ENCODE measurements at places on chromosomes 2 and 18.

- DNase-seq: no peak
These were observed 191.7 kb downstream of the GBX2 start for GRCh38 chr2:235976516-235976915.

- peak; percentile 42 for DNase-seq
These were observed 12.4 kb downstream of the COPS8 start for GRCh38 chr2:237097911-237098702.

- DNase-seq: peak; percentile 14
These were observed 48.1 kb downstream of the PKDCC start for GRCh38 chr2:42095923-42096408.

GRCh38 chr18:69636529-69637301, 236.0 kb downstream of the DOK6 start:
- no peak for DNase-seq

GRCh38 chr2:144515696-144516410, 4.1 kb downstream of the ZEB2 start:
- DNase-seq: no peak

GRCh38 chr2:98601532-98602132, 6.7 kb downstream of the COA5 start:
- DNase-seq: peak; percentile 10

DNA sequence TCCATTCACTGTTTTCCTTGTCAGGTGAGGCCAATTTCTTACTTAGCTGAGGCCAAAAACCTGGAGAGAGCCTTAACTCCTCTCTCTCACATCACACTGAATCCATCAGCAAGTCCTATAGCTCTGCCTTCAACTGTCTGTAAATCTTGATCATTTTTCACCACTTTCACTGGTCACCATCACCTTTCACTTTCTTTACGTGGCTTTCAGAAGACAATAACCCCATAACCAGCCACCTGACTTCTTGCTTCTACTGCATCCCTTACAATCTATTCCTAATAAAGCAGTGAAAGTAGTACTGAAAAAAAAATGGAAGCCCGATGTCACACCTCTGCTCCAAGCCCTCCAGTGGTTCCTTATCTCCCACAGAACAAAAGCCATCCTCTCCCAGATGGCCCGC, 7.7 kb downstream of the LOXL3 start:
- DNase-seq: no peak

GRCh38 chr2:177171418-177171865, 41.2 kb upstream of the HNRNPA3 start:
- peak; percentile 26 for DNase-seq

- DNase-seq: no peak
These were observed 80.9 kb downstream of the ZEB2 start for GRCh38 chr2:144438801-144439631.
